SIG-M5 (cell line): ENCODE measurements at places on chromosomes 3 and 15.

DNA sequence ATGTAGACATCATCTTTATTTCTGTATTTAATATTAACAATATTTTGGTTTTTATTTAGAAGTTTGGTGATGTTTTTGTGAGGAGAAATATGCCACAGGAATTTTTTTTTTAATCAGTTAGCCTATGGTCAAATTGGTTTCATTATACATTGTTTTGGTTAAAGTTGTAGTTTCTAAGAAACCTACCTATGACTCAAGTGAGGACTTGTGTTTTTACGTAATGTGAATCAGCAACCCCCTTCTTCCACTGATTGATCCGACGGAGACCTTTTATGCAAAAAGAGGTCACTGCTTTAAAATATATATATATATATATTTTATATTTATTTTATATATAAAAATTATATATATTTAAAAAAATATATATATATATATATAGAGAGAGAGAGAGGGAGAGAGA lies 698.1 kb downstream of the FHIT start:
- no peak for DNase-seq

GRCh38 chr15:41689834-41690233 lies 29.6 kb downstream of the MGA start:
- no peak for DNase-seq

- no peak for DNase-seq
Measured at GRCh38 chr3:13828501-13829265, 51.2 kb downstream of the WNT7A start.

DNA sequence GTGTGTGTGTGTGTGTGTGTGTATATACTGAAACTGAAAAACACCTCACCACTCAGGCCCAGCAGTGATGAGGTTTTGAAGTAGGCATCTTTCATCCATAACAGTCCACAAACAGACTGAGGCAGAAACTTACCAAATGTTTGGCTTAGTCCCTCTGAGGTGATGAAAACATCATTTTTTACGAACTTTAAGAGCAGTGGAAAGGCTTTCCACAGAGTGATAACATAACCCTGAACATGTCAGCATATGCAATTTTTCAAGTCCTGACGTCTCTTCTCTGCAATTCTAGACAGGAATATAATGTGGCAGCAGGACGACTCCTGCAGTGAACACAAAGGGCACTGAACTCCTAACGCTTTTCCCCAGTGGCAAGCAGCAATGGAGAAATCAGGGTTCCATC lies 247.0 kb upstream of the THBS1 start:
- no peak for DNase-seq

GRCh38 chr3:134709561-134710312 lies 58.9 kb upstream of the KY start:
- no peak for DNase-seq

GRCh38 chr3:145557405-145557804 lies 603.6 kb downstream of the PLOD2 start:
- no peak for DNase-seq

- no peak for DNase-seq
Measured at GRCh38 chr3:162034368-162034767, 537.8 kb downstream of the OTOL1 start.

DNA sequence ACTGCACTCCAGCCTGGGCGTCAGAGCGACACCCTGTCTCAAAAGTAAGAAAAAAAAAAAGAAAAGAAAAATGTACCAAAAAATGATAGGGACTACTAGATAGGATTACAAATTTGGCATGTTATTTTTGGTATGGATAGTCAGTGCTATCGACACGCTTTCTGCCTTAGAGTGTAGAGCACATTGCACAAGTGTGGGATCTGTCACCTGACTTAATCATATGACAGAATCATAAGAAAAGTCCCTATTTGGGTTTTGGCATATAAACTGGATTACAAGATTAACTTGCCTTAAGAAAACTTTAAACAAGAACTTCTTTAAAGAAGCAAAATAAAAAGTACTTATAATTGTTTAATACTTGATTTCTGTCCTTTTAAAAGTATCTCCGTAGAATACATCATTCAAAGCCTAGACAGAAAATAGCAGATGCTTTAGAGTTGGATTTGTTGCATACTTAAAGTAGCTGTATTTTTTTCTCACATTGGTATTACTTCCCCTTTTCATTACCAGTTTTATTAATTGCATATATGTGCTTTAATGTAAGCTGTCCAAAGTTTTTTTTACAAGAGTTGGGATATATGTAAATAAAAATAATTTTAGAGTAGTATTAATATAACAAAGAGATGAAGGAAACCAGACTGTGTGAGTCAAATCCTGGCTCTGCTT lies 7.8 kb downstream of the ATP6V1A start:
- no peak for DNase-seq

DNA sequence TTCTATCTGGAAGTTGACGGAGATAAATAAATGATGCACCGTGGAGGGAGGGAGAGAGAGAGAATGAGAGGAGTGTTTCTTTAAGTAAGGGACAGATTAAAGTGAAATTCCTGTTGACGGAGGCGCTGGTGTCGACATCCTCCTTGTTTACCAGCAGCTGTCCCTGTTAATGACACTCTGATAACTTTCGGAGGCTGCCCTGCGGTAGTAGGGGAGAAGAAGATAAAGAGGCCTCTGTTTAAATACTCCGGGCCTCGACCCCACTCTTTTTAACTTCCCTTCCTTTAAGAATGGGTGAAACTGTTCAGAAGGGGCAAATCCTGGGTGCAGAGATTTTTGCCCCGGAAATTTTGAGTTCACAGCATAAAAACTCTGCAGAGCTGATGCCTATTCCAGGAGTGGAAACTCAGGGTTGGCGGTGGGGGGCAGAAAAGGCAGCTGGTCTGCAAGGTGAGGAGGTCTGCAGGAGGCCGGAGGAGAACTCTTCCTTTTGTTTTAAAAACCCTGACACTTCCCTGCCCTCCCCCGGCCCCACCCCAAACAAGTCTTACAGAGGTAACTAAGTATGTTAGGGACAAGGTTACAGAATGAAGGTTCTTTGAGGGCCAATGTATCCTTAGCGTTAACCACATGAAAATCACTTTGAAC lies 276.6 kb upstream of the NR2F2 start:
- no peak for DNase-seq

DNA sequence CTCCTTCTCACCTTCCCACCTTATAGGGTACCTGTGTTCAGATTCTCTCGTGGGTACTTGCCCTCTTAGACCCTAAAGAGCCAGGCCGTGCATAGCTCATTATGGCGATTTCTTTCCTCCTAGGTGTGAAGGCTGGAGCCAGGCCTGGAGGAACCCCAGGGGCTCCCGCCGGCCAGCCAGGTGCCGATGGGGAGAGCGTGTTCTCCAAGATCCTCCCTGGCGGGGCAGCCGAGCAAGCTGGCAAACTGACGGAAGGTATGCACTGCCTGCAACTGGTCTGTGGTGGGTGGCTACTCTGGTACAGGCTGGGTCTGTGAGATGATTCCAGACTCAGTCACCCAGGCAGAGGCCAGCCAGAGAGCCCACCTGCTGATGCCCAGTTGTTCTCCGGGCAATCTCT lies 9.9 kb upstream of the APEH start:
- DNase-seq: no peak

DNA sequence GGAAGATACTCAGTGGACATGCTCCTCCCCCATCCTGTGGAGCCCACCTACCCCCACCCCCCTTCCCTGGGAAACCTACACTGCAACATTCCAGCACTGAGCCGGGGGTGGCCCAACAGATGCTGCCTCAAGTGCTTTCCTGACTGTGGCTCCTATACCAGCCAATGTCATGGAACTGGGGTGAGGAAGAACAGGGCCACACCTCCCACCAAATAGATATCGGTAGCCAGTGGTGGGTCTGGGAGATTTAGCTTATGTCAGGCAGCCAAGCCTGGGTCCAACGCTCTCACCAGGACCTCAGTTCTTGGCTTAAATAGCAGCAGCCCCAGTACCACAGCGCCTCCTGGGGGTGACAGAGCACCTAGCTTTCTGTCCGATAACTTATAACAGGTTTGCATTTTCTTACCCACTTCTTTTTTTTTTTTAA lies 30.3 kb downstream of the CDC25A start:
- DNase-seq: no peak

DNA sequence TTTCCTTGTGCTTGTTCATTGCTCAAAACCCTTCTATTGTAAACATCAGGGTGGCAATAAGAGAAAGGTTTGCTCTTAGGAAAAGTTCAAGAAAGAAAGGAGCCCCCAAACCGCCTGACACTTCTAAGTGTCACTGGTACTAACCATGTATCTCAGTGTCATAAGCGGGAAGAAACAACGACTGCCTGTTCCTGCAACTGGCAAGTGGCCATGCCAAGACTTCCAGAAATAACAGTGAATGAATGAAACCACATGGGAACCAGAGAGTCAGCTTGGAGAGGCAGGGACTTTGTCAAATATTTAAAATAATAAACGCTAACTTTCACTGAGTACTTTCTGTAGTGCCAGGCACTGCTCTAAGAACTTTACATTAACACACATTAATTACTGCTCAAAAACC lies 1.1 kb downstream of the PLSCR2 start:
- no peak for DNase-seq

DNA sequence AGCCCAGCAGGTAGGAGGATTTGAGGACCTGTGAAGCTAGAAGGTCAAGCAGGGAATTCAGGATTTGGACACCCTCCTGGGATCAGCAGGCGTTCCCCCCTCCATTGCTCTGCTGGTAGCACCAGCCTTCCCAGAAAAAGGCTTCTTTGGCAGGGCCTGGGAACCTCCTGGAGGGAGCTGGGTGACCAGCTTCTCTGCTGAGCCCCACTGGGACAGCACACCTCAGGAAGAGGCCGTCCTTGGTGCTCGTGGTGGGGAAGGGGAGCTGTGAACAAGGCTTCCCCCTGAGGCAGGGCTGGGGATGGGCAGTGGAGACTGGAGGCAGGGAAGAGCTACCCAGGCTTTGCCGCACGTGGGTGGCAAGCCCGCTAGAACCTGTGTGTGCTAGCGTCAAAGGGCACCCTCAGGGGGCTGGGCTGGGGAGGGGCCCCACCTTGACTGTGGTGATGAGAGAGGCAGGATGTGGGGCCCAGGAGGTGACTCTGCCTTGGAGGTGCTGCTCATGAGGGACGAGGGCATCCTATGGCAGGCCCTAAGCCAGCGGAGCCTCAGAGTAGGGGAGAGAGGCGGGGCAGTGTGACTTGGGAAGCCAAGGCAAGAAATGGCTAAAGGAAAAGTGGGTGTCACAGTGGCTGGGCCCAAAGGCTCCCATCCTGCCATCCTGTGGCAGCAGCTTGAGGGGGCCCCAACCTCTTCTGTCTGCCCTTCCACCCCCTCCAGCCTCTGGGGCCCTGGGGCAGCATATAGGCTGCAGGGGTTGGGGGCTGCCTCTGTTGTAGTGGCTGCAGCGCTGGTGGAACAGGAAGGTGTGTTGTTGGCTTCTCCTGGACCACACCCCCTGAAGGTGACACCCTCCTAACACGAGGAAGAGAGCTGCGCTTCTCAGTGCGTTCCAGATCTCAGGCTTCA lies 20.7 kb downstream of the KLF13 start:
- no peak for DNase-seq

DNA sequence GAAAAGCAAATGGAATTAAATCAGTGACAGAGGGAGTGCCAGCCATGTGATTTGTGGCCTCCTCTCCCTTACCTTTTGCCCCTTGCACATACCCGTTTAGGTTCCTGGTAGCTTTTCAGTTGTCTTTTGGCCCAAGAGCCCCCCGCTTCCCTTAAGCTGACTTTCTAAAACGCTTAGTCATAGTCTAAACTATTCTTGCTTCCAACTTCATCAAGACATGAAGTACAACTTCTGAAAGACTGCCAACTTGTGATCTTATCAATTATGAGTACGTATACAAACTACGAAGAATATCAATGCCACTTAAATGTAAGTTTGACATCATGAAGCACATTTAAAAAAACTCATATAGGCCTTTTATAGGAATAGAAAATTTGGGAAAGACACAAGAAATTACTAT lies 61.9 kb downstream of the EIF3J start:
- DNase-seq: no peak

DNA sequence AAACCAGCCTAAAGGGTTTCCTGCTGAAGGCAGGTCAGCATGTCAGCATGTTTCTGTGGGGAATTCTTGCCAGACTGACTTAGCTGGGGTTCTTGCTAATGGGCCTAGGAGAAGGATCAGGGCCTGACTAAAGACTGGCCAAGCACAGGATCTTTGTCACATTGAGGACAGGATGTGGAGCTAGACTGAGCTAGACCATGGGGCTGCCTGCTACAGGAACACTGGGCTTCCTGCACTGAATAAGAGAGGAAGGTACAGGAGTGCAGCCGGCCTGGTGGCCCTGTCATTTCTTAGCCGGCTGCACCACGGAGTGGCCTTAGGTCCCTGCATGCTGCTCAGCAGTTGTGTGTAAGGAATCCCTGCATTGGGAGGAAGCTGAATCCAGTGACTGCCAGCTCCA lies 68.2 kb downstream of the GABRG3 start:
- DNase-seq: no peak

DNA sequence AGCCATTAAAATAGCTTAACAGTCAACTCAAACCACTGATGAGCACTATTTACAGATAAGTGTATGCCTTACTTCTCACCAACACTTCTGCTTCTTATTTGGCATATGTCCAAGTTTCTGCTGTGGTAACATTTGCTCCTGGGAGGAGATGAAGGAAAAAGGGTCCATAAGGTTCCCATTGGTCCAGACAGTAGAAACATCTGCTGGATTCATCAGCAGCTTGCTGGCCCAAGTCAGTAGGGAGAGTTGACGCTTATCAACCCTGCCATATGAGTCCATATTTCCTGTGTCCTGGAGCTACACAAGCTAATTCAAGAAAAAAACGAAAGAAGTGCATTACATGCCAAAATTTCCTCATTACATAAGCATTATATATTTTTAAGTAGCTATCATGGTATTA lies 824.5 kb downstream of the CADM2 start:
- no peak for DNase-seq

- DNase-seq: no peak
Measured at GRCh38 chr3:140585828-140586227, 92.0 kb upstream of the TRIM42 start.

DNA sequence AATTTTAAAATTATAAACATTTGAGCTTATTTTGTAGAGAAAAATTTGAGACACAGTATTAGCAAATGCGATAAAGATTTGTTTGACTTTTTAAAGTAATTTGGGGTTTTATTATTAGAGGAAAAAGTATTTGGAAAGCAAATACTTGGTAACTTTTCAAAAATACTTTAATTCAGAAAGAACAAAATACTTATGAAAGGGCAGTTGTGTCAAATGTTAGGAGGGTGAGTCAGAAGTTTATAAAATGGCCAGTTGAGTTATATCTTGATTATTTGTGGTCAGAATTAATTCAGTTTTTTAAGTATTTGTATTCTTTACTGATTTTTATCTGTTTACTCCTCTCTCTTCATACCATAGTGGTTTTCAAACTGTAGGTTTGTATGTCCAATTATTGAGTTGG lies 12.1 kb downstream of the LACTB start:
- no peak for DNase-seq
